ENCODE measurements at places on chromosomes 11 and 22.

GRCh38 chr11:27723687-27724086 is 23.4 kb upstream of the BDNF start:
- DNase-seq = no peak

DNA sequence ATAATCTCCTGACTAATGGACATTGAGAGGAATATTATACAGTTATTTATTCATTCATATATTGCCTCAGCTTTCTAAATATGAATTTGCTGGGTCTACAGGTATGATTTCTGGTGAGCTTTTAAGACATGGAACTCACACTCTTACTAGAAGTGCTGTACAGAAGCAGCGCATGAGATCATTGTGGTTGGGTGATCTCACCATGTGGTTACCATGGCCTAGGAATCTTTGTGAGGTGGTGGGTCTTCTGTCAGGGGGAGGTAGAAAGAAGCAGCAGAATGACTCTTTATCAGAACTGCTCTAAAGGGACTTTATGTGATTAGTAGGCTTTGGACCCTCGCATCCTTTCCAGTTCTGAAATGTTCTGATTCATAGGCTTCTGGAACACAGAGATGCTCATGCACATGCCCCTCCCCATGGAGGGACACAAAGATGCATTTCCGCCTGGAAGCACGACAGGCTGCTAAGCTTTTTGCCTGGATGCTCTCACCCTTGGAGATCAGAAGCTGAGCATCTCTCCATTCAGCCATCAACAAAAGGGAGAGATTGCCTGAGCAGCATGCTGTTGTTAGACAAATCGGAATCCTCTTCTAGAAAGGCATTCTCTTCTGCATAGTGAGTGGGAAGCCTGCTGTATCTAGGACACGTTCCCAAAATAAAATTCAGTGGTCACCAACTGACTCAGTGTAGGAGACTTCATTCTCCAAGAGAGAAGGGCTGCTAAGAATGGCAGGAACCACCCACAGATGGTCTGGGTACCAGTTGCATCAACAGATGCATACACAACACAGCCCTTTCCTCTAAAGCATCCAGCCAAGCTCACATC is 51.3 kb downstream of the KIRREL3 start:
- DNase-seq = no peak

GRCh38 chr11:103892603-103893002 is 143.8 kb upstream of the DDI1 start:
- peak; percentile 56 for DNase-seq

DNA sequence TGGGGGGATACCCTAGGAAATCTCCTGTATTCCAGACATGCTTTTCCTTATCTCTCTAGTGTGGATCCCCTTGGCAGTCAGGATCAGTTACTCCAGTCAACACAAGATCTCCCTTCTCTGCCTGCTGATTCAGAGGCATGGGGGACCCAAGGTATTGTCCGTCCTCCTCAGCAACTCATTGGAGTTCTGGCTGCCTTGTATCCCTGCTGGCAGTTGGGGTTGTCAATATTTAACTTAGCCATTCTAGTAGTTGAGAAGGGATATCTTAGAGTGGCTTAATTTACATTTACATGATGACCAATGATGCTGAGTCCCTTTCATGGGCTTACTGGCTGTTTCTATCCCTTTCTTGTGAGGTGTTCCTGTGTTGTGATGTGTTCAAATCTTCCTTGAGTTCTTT is 74.2 kb downstream of the GRK3 start:
- DNase-seq = no peak

Measured in endodermal cell (in vitro differentiated cells).